ENCODE measurements at places on chromosomes 11 and 22. TPM values are rescaled to one million over a fixed set of nuclear protein-coding genes. Genes with fewer than 3 reads are reported as not detected.

Gene DDI1
- not detected for total RNA-seq

Gene SMIM35
- not detected for total RNA-seq

Gene POU2AF2
- total RNA-seq: not detected

Gene CARD10
- 39.7 TPM for total RNA-seq

Gene NARS2
- total RNA-seq: 21.4 TPM

Gene CPT1A
- total RNA-seq: 89.4 TPM

Gene GLB1L3
- not detected for total RNA-seq

Gene OSBPL5
- total RNA-seq: 32.9 TPM

Gene CSF2RB
- 8.9 TPM for total RNA-seq

Gene NAT10
- total RNA-seq: 27.5 TPM

Gene MTNR1B
- total RNA-seq: not detected

Gene STIM1
- 23.4 TPM for total RNA-seq

Gene P2RY2
- 2.3 TPM for total RNA-seq

Gene OR10D3
- not detected for total RNA-seq

Gene TRIM22
- 129 TPM for total RNA-seq

Gene HOATZ
- not detected for total RNA-seq

Gene TRIM6
- 2.0 TPM for total RNA-seq

Gene SART1
- 60.4 TPM for total RNA-seq

Gene MUC6
- total RNA-seq: not detected

Gene CAPN1
- total RNA-seq: 203 TPM

Gene BCO2
- total RNA-seq: 1.8 TPM

Gene PRODH
- total RNA-seq: not detected

Gene TIGD3
- 0.33 TPM for total RNA-seq

Gene MOGAT2
- total RNA-seq: not detected

Gene MMP12
- total RNA-seq: not detected

Gene DPAGT1
- 32.7 TPM for total RNA-seq

Gene TSGA10IP
- total RNA-seq: not detected

Gene PANX3
- not detected for total RNA-seq

Gene UPK3A
- total RNA-seq: not detected

Gene MS4A6A
- 0.60 TPM for total RNA-seq

Gene HTATIP2
- total RNA-seq: 52.8 TPM

Gene BBOX1
- not detected for total RNA-seq

Gene CASTOR1
- total RNA-seq: 9.5 TPM

Gene RIBC2
- 0.86 TPM for total RNA-seq

Gene CDCA5
- 9.0 TPM for total RNA-seq

Gene PLAAT5
- total RNA-seq: not detected

Gene KLHDC7B
- total RNA-seq: not detected

Gene NCF4
- not detected for total RNA-seq

Gene ROBO3
- 20.4 TPM for total RNA-seq

Gene ZNRF3
- total RNA-seq: 3.8 TPM

Gene KRTAP5-11
- total RNA-seq: not detected

Gene SLC5A12
- not detected for total RNA-seq

Gene EIF3F
- total RNA-seq: 354 TPM

Gene RAB36
- total RNA-seq: 0.74 TPM

Gene CEND1
- 0.13 TPM for total RNA-seq

Gene MFNG
- 119 TPM for total RNA-seq

Gene CD3E
- not detected for total RNA-seq

Gene SLC35F2
- total RNA-seq: 63.5 TPM

Gene FZD4
- 167 TPM for total RNA-seq

Gene OR5F1
- total RNA-seq: not detected

Gene RAB1B
- total RNA-seq: 83.3 TPM

Gene FOXR1
- total RNA-seq: not detected

Gene DKK3
- 287 TPM for total RNA-seq

Gene SERPING1
- not detected for total RNA-seq

Gene OSM
- total RNA-seq: not detected

Gene THRSP
- not detected for total RNA-seq

Gene OR52A1
- not detected for total RNA-seq
